ENCODE measurements at places on chromosomes 7 and 10.

- DNase-seq = no peak
These were observed 53.2 kb upstream of the TMEM254 start for GRCh38 chr10:80025281-80025680.

DNA sequence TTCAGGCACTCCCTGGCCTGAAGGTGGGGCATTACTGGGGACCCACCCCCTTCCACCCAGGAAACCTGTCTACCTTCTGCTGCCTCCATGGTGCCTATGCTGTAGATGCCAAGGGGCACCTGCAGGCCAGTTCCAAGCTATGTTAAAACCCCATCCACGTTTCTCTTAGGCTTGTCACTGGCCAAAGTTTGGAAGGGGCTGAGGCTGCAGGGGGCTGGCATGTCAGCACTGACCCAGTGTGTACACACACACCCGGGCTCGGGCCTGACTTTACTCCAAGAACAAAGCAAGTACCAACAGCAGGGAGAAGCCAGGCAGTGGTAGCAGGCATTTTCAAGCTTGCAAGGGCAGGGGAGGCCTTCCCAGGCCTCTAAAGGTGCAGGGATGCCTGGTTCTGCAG is 53.8 kb upstream of the PCDH15 start:
- DNase-seq = no peak

- DNase-seq = no peak
These were observed 145.6 kb downstream of the GLCCI1 start for GRCh38 chr7:8114175-8114574.

DNA sequence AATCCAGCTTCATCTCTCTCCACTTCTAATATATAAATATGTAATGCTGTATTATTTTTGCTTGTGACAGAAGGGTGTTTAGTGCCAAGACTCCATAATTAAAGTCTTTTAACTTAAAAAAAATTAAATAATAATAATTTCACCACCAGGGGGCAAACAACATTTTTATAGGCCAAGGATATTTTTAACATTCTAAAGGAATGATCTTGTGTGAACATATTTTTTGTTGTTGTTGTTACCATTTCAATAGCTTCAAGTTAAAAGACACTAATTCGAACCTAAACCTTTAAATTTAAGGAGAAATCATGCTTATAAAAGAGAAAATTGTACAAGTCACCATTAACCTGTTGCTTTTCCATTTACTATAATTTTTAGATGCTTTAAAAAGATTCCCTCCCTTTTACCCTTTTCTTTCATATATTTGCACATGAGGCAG is 7.5 kb upstream of the DNAJC1 start:
- no peak for DNase-seq

- DNase-seq = no peak
These were observed 715.0 kb upstream of the NRP1 start for GRCh38 chr10:34049469-34049868.

DNA sequence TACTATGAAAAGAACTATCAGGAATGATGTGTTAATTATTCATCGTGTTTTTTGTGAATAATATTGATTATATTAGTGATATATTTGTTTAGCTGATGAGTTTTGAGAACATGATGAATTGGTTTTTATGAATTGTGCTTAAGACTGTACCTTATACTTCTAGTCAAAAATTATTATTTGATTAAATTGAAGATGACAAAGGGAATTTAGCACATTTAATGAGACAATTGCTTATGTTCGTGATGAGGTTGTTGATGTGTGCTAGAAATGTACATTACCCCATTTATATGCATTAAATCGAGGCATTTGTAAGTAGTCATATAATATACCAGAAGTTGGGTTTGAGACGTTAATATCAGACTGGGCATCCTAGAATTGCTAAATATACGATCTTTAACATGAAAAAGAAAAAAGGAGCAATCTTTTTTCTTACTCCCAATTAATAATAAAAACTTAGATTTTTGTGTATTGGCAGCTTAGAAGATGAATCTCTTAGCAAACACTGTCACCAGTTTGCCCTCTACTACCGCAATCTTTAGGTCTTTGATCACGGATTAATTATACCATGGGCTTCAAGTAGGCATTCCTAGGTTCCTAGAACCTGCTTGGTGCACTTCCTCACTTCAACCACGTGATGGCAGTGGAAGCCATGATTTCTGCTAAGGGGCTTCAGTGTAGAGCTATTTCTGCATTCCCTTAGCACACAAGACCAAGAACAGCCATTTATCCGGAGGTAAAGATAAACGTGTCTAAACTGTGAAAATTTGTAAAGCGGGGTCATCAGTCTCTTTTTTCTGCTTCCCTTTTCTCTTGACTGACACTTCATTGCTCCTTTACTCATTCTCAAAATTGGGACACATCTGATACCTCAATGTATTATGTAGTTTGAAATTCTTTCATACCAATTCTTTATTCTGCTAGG is 1.6 kb downstream of the KLHDC10 start:
- peak; percentile 32 for DNase-seq

GRCh38 chr10:124754227-124754626 is 10.0 kb upstream of the FAM53B start:
- DNase-seq = no peak

- DNase-seq = no peak
These were observed 603 bp downstream of the PAPOLB start for GRCh38 chr7:4861227-4861626.

DNA sequence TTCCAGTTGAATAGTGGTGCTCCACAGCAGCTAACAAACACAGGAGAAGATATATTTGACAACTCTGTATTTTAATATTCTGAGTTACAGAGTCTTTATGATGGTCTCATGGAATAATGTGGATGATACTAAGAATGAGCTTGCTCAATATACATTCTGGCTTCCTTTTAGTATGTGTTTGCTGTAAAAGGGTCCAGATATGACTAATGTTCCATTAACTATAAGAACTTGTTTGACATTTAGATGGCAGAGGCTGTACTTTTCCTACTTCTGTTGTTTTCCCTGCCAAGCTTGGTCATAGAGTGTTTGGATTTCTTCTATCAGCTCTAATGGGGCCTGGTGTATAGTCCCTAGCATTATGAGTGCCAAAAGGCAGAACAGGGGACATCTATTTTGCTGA is 61.5 kb upstream of the GPR22 start:
- DNase-seq = no peak

GRCh38 chr10:89337484-89337883 is 9.7 kb downstream of the IFIT3 start:
- DNase-seq = peak; percentile 68

GRCh38 chr7:116815041-116815440 is 47.3 kb upstream of the CAPZA2 start:
- DNase-seq = no peak

GRCh38 chr7:27030393-27031050 is 65.3 kb downstream of the HOXA1 start:
- no peak for DNase-seq

GRCh38 chr7:32048970-32049491 is 21.2 kb downstream of the PDE1C start:
- DNase-seq = no peak

DNA sequence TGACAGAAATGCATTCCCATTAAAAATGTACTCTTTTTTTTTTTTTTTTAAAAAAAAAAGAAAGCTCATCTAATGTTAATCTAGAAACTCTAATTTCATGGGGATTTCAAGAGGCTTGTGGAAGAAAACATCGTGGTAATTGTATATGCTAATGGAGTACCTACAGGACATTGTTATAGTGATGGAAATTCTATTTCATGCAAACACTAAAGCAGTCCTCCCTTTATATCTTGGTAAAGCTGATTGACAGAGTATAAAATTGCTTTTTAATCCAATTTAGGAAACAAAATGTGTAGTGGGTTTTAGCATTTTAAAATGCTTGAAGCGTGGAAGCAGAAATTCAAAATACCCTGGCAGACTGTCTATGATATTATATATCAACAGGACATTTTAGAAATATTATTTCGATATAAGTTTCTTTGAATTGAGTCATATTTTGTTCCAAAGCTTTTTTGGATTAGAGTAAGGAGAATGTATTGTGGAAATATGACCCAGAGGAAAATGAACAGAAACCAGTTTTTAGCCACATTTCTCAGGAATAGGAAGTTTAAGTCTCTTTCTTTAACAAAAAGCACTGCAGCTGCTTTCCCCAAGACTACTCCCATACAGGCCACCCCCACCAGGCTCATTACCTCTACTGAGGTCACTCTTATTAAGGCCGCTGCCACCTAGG is 121.9 kb downstream of the WNT2 start:
- DNase-seq = no peak

GRCh38 chr10:116989439-116989838 is 15.5 kb downstream of the SHTN1 start:
- DNase-seq = no peak

DNA sequence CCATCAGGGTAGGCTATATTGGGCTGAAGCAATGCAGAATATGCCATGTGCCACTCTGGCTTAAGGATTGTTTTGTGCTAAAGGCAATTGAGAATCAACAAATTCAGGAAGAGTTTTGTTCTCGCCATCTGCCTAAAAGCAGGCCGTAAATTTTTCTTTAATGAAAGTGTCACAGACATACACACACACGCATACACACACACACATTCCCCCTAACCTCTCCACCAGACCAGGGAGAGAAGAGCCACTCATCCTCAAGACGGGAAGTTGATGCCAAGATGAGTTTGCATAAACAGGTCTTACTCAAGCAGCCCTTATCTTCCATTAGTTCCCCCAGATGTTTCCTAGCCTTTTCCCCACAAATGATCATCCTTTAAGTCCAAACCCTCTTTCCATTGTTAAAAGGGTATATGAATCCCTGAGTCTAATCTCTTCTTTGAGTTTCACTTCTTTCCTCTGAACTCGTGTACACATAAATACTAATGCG is 59.6 kb upstream of the TRIM24 start:
- DNase-seq = no peak

DNA sequence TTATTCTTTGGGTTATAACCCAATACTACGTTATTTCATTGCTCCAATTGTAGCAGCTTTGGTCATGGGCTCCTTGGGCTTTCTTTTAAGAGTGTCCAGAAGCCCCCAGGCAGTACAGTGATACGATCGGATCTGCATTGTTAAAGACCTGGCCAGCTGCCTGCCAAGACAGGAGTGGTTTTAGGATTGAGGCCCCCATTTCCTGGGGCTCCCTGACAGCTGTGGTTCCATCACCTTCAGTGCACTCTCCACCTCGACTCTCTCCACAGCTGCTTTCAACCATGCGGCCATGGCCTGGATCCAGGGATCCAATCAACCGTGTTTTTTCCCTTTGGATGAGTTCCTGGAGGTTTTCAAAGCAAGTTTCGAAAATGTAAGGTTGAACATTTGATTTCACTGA is 123.4 kb upstream of the BTBD16 start:
- DNase-seq = no peak

- DNase-seq = no peak
These were observed 36.7 kb downstream of the GNG11 start for GRCh38 chr7:93958216-93958615.

GRCh38 chr7:41567031-41567730 is 135.7 kb downstream of the INHBA start:
- DNase-seq = no peak

DNA sequence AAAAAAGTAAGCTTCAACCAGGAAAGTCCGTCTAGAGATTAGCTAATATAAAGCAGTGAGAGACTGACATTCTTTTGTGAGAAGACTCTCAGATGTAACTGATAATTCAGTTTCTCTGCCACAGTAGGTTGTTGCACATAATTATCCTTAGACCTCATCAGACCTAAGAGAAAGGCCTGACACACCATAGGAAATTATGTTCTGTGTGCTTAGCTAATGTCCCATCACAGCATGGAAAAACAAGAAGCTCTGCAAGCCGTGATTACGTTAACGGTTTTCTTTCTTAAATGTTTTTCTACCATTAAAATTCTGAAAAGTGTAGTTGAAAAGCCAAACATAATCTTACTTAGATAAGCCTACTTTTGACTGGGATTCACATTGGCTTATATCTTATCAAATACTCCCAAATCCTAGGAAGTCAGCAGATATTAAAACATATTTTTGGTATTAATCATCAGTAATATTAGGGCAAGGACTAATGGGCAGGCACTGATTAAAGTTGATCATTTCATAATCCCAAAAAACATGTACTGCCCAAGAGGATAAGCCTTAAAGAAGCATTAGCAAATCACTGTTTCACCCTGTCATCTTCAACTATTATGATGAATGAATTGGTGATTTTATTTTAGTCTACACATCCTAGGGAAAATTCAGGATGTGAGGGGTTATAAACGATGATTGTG is 5.2 kb downstream of the CSTF2T start:
- DNase-seq = no peak

DNA sequence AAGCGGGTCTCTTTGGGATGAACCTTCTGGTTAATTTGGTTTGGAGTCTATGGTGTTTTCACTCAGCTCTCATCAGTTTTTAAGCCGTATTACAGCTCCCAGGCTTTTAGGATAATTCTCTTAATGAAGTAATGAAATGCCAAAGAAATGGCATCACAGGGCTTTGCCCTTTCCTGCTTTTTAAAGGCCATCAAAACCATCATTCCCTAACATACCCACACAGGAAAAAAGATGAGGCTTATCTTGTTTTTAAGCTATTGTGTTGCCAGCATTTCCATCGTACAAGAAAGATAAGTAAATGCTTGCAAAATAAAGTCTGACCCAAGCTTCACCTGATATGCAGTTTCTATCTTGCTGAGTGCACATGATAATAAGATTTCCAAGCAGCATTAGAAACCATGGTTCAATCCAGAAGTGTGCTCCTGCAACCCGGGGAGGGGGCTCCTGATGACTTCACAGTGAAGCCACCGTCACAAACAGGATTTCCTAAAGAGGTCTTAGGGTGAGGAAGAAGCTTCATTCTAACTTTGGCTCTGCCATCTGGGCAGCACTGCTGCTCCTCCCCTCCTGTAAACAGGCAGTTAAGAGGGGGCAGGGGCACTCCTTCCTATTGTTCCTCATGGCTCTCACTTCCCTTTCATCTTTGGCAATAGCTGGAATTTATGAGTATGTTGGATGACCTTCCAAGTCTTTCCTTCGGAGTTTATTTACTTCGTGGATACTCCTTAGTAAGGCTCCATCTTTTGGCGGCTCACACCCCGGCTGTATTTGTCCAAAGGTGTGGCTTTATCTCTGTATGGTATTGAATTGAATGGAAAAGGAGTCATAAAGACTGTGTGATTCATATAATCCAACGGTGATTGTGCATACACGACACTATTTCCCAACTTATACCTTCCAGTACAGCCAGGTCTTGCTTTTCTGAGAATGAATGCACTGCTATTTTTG is 55.2 kb upstream of the FAM133B start:
- DNase-seq = no peak

DNA sequence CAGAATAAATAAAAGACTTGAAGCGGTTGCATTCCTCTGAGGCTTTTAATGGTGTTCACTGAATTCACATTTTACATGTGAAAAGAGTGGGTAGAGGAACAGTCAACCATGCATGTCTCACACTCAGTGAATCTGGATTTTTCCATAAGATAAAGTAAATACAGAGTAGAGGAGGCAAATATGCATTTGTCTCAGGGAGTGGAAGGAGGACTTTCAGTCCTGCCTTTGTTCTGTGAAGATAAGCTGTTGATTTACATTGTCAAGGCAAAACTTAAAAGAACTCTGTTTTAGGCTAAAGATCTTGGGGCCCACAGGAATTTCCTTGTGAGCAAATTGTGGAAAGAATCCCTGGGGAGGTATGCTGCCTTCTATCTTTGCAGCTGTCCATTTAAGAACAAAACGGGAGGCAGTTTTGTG is 825.3 kb upstream of the MBL2 start:
- DNase-seq = no peak

GRCh38 chr7:66247380-66248078 is 42.4 kb downstream of the TPST1 start:
- no peak for DNase-seq

- no peak for DNase-seq
These were observed 1135.2 kb downstream of the CNTNAP2 start for GRCh38 chr7:147251751-147252325.
